Activated T-helper 1 cell treated with anti-CD3 and anti-CD28 coated beads, Interleukin-2, amount 50 U/mL, for 16 hours (primary cell): ENCODE measurements at places on chromosomes 3 and 15.

- no peak for DNase-seq
These were observed 142.5 kb downstream of the NR1I2 start for GRCh38 chr3:119924111-119925094.

- DNase-seq, result no peak
These were observed 275.2 kb upstream of the MEIS2 start for GRCh38 chr15:37375519-37375918.

DNA sequence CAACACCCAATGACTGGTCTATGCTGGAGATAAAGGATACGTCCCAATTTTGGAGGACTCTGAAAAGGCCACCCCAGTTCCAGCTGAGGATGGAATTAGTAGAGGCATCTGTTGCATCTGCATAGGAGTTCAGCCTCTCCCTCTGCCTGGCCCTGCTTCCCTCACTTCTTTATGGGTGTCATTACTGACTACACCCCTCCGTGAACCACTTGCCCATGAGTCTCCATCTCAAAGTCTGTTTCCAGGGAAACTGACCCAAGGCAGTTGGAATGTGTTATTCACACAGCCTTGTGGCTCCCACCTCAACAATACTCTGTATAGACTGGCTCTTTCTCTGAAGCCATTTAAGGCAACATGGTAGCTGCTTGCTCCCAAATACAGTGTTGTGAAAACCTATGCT is 21.4 kb upstream of the PCOLCE2 start:
- DNase-seq, result no peak

- DNase-seq, result no peak
These were observed 35.2 kb downstream of the KIF9 start for GRCh38 chr3:47247131-47248064.

DNA sequence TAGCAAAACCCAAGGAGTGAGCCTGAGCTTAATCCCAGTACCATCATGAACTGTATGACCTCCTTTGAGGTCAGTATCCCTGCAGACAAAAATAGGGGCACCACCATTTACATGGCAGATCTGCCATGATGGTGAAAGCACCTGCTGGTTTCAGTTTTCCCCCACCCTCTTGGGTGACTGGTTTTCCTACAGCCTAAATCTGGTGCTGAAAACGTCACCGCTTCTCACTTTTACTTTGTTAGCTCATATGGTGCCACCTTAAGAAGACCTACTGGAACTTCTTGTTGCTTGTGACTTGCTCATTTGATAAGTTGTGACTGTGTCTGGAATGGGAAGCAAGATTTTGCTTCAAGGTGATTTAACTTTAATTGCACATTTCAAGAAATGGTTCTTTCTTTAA is 5.1 kb downstream of the PPP1R2 start:
- DNase-seq, result no peak

DNA sequence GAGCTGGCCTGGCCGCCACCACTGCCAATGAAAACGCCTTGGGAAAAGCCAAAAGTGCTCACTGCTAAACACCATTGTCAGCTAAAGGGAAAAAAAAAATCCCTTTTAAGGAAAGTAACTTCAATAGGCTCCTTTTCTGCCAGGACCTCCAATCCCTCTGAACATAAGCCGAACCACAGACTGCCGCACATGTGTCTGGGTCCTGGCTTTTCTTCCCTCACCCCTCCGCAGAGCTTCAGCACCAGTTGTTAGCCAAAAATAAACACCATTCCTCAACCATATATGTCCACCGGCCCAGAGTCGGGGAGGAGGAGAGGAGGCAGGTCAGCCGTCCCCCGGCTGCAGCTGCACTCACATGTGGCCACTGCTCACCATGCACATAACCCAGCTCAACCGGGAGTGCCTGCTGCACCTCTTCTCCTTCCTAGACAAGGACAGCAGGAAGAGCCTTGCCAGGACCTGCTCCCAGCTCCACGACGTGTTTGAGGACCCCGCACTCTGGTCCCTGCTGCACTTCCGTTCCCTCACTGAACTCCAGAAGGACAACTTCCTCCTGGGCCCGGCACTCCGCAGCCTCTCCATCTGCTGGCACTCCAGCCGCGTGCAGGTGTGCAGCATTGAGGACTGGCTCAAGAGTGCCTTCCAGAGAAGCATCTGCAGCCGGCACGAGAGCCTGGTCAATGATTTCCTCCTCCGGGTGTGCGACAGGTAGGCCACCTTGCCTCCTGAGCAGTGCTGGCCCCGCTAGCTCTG is at the start of gene FBXL22:
Gene FBXL22 (plus strand): TSS at position 350 of the 753 bp plus-strand sequence. CDS start 6 bp downstream, at position 356.
- no peak for DNase-seq
